Stimulated activated CD8-positive, alpha-beta memory T cell treated with anti-CD3 and anti-CD28 coated beads, Interleukin-4, amount 100 ng/mL, for 4 hours (primary cell): ENCODE measurements at places on chromosomes 13 and 19.

DNA sequence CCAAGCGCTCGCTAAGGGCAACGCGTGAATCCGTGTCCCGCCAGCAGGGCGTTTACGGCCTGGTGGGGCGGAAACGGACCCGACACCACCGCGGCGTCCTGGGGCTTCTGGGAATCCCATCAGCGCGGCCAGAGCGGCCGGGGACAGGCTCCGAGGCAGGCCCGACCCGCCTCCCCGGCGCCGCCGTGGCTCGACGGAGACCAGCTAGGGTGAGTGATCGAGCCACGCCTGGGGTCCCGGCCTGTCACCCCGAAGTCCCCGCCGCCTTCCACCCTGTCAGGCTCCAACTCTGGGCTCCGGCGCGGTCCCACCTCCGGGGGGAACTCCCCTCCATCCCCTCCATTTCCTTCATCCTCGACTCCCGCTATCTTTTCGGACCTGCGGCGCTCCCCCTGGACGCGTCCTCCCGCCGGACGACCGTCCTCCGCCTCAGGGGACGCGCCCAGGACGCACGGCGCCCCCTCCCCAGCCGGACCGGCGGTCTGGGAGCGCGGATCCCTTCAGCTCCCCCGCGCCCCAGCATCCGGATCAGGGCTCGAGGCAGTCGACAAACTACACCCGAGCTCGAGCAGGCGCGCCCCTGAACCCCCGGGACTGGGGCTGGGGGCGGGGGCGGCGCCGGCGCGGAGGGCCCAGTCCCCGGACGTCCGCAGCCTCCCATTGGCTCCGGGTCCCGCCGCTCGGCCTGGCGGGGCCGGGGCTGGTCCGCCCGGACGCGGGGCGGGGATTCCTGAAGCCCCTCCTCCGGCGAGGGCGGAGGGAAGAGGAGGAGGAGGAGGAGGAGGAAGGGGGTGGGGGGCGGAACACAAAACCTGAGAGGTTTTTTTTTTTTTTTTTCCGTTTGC, 638 bp upstream of the BICRA start:
- peak; percentile 84 for DNase-seq

DNA sequence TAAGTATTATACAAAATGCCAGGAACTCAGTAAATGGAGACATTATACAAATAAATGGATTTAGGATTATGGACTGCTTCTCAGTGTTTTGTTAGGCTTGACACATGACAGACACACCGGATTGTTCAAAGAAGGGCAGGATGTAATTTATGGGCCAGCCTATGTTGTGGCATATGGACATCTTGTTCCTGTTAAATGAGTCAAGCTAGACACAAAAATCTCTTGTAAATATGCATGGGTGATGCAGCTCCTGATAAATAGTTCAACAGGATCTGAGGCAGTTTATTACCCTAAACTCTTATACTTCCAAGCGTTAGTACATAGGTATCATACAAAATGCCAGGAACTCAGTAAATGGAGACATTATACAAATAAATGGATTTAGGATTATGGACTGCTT, 502.3 kb downstream of the TBC1D4 start:
- DNase-seq = no peak

GRCh38 chr13:95323930-95324662, 22.8 kb upstream of the ABCC4 start:
- DNase-seq = no peak

GRCh38 chr13:46553886-46554858, 1.2 kb downstream of the LRCH1 start:
- DNase-seq = peak; percentile 49

DNA sequence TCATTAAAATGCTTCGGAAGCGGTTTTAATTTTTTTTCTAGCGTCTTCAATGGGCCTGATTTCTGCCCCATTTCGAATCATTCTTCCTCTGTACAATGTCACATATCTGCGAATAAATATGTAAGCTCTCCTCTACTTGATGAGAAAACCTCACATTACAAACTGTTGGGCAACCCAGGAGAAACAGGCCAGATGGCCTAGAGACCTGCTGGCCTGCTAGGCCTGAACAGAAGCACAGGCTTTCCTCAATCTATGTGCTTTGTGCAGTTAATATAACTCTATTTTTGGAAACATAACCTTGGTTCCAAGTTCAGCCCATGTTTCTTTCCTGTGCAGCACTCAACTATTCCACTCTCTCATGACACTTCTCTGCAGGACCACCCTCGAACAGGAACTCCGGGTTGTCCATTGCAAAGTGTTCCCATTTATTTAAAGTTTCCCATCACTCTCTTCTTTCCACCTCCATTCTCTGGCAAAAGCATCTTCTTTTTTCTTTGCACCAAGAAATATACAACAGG, 42.0 kb downstream of the DCLK1 start:
- no peak for DNase-seq

DNA sequence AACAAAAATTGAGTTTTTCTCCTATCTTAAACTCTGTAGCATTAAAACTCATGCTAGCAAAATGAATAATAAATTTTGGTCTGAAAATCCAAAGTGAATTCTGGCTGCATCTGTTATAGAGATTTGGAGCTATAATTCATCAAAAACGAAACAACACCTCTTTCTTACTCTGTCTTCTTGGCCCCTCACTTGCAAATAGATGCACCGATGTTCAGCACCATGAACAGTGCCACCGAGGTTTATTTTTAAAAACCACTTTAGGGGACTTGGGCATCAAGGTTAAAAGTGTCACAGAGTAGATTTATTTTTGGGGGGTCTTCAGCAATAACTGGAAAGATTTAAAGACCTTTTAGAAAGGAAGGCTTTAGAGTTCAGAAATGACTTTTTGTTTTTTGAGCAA, 26.1 kb upstream of the EID2 start:
- no peak for DNase-seq

DNA sequence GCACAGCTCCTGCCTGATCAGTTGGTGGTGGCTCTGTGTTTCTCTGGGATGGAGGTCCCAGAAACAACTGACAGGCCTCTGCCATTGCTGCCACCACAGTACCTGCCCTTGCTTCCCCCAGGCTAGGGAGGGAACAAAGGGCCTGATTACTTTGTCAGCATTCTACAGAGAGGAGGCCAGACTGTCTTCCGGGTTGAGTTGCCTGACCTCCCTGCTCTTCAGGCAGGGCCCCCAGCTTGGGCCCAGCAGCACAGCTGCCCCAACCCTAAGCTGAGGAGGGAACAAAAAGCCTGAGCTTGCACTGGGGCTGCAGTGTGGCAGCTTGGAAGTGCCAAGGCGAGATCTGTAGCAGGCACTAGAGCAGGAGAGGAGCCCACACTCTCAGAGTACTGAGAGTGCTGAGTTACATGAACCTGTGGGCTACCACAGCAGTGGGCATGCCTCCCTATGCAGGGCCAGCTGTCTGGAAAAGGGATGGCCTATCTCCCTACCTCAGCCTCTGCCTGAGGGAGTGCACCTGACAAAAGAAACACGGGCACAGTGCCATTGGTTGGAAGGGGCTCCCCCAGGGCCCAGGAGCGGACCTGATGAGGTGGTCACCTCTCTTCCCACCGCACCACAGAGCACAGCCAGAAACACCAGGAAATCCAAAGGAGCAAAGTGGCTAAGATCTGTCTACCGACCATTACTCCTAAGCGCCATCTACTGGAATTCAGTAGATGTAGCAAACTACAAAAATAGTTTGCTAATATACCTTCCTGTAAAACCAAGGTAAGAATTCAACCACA, 24.4 kb downstream of the SLC25A15 start:
- DNase-seq = no peak

DNA sequence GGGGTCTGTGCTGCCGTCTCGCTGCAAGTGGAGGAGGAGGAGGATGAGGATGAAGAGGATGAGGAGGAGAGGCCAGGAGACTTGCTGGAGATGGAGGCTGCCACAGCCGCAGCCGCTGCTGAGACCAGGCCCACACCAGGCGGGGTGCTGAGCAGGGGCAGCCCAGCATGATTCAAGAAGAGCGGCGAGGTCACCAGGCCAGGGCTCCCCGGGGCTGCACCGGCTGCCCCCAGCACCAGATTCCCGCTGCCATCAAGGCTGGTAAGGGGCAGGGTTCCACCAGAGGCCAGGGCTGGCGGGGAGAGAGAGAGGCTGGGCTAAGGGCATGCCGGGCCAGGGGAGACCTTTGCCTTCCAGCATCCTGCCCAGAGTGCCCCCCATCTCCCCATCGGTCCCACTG, 15.3 kb downstream of the ZNF574 start:
- DNase-seq = no peak

- DNase-seq = peak; percentile 59
Measured at GRCh38 chr13:42991898-42992763, at the start of gene EPSTI1. Gene EPSTI1 (minus strand): TSS chr13:42992241. CDS start chr13:42992165, 76 bp downstream.

- no peak for DNase-seq
Measured at GRCh38 chr13:110415669-110416068, 108.6 kb downstream of the COL4A2 start.

GRCh38 chr19:5480427-5480836, 25.2 kb downstream of the ZNRF4 start:
- no peak for DNase-seq

DNA sequence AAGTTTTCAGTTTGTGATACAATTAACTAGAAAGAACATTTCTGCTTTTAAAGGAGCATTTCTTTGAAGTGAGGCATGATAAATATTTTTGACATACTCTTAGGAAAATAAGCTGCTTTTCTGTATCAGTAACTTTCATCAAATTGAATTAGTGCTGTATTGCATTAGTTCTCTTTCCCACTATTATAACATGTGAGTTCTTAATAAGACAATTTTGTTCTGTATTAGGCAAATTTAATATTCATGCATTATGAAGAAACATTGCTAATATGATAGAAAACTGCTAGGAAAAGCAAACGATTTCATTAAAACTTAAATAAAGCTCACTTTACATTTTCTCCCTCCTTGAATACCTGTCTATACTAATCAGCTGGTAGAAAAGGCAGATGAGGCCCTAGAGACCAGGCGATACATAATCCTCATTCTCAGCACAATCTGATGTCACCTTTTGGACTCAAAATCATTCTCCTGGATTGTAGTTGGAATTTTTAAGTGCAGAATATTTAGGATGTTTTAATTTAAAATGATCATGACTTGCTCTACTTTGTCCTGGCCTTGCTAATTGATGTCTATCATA, 1636.8 kb downstream of the PCDH9 start:
- DNase-seq = no peak

GRCh38 chr19:1249298-1249989, 1.1 kb downstream of the MIDN start:
- DNase-seq = peak; percentile 81

- no peak for DNase-seq
Measured at GRCh38 chr13:82062772-82063171, 1721.8 kb upstream of the SPRY2 start.

- no peak for DNase-seq
Measured at GRCh38 chr13:25902891-25903341, 148.9 kb downstream of the SHISA2 start.

DNA sequence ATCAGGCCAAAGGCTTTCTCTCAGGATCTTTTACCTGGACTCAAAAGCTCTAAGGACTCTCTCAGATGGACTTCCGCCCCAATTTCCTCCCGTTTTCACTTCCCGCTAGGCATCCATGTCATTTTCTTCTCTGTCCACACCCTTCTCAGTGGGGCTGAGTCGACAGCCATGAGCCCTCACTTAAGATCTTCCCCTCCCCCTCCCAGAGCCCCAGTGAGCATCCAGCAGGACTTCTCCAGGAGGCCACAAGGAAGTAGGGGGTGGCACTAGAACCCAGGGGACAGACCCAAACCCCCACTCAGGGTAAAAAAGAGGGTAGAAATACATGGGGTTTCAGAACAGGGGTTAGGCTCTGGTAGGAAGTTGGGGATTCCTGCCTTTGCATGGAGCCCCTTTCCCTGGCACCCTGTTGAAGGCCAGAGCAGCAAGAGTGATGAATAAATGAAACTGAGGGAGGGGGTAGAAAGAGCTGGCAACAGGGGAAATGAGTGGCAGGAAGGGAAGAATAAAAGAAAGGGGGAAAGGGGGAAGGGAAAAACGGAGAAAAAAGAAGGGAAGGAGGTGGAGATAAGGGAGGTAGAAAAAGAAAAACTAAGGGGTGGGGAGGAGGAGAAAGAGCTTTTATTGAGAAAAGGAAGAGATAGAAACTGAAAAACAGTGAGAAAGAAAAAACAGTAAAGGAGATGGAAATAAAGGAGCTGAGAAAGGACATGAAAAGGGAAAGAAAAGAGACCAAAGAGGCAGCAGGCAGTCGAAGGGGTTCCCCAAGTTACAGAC, 42.3 kb downstream of the DEDD2 start:
- DNase-seq = no peak

DNA sequence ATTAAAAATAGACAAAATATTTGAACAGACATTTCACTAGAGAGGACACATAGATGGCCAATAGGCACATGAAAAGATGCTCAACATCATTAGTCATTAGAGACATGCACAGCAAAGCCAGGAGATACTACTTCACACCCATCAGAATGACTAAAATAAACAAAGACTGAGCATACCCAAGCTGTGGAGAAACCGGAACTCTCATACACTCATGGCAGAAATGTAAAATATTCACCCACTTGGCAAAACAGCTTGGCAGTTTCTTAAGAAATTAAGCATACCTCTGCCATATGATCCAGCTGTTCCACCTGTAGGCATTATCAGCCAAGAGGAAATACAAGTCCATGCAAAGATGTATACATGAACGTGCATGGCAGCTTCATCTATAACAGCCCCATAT, 213.4 kb downstream of the TSHZ3 start:
- no peak for DNase-seq

- no peak for DNase-seq
Measured at GRCh38 chr13:114123876-114124275, 8.5 kb downstream of the RASA3 start.

DNA sequence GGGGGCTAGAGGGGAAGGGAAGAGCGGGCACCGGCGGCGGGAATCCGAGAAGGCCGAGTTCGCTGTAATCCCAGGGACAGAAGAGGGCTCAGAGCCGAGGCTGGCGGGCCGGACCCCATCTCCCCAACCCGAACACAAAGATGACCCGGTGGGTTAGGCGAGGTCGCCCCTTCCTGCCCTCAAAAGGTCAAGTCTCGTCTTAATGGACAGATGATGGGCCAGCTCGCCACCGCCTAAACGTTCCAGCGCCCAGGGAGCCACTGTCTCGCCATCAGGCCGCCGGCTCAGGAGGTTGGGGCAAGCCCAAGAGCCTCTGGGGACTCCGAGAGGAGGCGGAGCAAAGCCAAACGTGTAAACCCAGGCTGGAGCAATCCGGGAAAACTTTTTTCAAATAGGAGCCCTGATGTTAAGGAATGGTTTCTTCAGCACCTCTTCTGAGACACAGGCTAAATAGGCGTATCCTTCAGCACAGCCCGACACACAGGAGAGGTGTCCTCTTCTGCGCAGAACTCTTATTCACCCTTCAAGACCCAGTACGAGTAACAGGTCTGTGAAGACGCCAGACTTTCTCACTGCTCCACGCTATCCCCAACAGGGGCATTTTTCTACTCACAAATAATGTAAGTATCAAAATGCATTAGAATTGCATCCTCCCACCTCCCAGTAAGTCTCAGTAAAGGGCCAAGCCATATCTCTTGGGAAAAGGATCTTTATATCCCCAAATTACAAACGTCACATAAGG, 6.3 kb upstream of the POU4F1 start:
- DNase-seq = no peak

GRCh38 chr19:49564616-49565045, 15.7 kb downstream of the NOSIP start:
- DNase-seq = no peak

- DNase-seq = no peak
Measured at GRCh38 chr19:3879656-3880055, 829 bp upstream of the ATCAY start.
